Large intestine (tissue), 12 donors: ENCODE measurements at places on chromosomes 7 and 10. TPM values are rescaled to one million over a fixed set of nuclear protein-coding genes. Genes with fewer than 3 reads are reported as not detected.
A peak's percentile ranks its signal among the peaks of the same experiment; 100 is the strongest.

The NODAL gene
- 0.33 TPM for polyA plus RNA-seq

The AGAP3 gene
- 58.0 TPM for polyA plus RNA-seq

The DGKI gene
- polyA plus RNA-seq: 1.4 TPM

The WNT8B gene
- 0.09 TPM for polyA plus RNA-seq

The OR6B1 gene
- polyA plus RNA-seq: not detected

The SLC16A9 gene
- polyA plus RNA-seq: 2.6 TPM

The EVX1 gene
- not detected for polyA plus RNA-seq

The MET gene
- 10.6 TPM for polyA plus RNA-seq

GRCh38 chr7:859359-860030 is 16.9 kb upstream of the GET4 start:
- peak; percentile 49 for DNase-seq

DNA sequence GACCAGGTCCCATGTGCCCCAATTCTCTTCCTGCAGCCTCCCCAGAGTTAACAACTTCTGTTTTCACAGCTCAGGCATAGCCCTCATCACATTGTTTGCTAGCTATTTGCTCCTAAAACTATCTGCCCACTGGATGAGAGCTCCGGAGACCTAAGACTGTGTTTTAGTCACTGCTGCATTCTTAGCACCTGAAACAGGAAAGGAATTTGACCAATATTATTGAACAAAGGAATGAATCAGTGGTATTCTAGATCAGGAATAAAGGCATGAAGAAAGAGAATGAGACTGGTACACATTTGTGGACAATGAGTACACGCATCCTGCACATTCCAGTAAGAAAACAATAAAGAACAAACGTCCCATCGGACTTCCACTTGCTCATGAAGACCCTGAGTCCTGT is 54.8 kb downstream of the PPP1R17 start:
- DNase-seq: no peak

DNA sequence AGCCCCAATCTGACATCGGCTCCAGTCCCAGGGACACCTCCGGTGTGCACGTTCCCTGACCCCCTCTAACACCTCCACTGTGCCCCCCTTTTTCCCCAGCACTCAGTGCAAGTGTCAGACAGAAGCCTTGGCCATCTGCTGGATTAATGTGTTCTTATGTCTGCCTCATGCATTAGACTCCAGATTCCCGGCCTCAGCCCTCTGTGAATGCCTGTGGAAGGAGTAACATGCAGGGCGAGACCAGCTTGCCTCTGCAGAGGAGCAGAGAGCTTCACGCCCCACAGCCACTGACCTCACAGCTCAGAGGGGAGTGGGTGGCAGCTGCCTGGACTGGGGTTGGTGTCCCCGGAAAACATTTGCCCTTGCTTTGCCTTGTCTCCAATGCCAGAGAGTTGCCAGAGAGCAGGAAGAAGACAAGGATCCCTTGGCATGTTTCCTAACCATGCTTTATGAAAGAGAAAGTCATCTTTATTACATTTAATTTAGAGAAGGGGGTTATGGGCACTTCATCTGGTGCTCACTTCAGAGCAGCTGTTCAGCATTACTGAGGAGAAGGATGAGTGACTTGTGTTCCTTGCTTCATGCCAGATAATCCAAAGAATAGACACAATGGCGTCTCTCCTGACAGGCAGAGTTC is 91.6 kb upstream of the CXCL12 start:
- no peak for DNase-seq

DNA sequence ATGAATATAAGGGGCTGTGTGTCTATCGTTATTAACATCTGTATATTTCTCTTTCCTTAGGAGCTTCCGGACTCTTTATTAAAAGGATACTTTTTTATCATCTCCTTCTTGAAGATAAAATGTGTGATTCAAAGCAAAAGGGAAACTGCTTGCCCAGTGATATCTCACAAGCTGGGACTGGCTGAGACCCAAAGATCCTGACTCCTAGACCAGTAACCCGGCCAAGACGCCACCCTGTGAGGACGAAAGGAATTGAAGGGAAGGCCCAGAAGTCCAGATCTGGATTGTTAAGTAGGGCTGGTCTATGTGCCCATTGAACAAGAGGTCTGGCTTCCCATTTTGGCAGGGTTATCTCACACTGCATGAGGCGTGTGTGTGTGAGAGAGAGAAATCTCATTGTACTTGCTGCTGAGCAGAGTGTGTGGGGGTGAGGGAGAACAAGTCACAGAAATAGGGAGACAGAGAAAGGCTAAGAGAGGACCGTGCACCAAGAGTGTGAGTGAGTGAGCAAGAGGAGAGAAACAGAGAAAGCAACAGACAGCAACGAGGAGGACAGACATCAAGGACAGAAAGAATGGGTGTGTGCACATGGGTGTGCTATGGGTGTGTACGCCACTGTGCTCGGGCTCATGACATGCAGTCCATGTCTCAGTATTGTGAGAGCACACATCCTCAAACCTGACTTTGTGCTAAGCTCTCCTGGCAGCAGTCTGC is 75.4 kb downstream of the PLXNA4 start:
- no peak for DNase-seq

DNA sequence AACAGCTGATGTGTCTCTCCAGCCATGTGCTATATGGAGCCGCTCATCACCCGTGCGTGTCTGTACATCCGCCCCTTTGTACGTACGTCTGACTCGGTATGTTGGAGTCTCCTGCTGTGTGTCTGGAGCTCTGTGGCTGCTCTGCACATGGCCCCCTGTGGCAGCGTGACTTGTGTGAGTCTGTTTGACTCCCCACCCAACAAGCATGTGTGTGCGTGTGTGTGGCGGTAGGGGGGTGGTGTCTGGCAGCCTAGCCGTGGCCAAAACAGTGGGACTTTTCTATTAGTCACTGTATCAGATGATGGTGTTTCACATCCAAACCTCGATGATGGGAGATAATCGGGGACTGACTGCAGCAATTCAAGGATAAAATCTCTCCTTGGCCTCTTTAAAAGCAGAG is 94.1 kb downstream of the COL13A1 start:
- DNase-seq: no peak

GRCh38 chr7:122692769-122693309 is 6.1 kb downstream of the RNF133 start:
- DNase-seq: peak; percentile 20

DNA sequence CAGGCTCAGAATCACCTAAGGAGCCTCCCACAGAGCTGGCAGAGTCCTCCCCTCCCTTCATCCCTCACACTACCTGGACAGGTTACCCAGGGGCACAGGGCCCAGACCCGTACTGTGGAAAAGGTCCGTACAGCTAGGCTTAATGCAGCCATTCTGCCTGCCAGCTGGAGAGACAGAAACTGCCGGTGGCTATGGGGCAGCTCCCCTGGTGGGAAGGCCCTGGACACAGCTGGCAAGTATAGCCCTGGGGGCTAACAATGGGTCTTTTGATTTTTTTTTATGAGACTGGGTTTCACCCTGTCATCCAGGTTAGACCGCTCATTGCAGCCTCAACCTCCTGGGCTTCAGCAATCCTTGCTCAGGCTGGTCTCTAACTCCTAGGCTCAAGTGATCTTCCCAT is 68.3 kb downstream of the GNA12 start:
- DNase-seq: no peak

DNA sequence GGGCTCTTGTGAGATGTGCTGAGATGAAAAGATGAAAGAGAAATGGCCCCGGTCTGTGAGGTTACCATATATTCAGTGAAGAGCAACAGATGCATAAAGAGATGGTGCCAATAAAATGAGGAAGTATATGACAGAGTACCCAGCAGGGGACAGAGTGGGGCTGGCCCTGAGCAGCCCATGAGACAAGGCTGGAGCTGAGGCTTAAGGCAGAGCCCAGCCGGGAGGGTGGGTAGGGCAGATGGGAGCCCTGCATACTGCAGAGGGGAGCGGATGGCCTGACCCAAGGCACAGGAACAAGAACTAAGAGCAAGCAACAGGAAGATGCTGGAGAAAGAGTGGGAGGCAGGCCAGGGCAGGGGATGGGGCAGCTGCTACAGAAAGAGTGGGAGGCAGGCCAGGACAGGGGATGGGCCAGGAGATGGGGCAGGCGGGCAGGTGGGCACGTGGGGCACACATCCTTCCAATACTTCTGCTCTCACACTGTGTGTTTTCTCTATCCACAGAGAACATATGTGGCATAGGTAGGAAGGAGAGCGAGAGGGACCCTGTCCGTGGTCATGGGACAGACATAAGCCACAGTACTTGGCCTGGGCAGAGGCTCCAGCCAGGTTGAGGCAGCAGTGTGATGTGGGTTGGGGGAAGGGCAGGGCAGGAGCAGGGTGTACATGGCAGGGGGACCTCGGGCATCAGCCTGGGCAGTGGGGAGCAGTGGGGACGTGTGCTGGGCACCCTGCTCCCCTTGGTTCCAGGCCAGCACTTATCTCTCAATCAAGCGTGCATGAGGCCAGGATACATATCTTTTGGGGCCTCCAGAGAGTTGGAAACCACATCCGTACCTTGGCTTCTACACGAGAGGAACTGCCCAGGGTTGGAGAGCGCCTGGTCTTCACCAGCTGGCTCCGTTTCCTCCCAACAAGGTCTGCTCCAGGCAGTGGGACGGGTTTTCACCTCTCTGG is 91.6 kb upstream of the IKZF1 start:
- no peak for DNase-seq

DNA sequence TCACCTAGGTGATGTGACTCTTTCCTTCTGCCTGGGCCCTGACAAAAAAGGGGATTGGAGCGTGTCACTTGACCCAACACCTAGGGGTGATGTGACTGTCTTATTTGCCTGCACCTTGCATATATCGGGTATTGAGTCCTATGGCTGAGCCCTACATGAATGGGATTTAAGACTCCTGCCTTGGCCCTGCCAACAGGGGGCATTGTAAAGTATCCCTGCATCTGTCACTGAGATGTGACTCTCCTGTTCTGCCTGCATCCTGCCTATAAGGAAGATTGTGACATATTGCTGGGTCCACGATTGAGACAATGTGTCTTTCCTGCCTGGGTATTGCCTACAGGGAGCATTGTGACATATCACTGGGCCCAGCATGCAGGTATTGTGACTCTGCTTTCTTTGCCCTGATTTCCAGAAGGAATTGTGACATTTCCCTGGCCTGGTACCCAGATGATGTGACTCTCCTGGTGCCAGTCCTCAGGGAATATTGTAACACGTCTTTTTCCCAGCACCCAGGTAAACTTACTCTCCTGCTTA is 14.2 kb upstream of the ZNF107 start:
- no peak for DNase-seq

DNA sequence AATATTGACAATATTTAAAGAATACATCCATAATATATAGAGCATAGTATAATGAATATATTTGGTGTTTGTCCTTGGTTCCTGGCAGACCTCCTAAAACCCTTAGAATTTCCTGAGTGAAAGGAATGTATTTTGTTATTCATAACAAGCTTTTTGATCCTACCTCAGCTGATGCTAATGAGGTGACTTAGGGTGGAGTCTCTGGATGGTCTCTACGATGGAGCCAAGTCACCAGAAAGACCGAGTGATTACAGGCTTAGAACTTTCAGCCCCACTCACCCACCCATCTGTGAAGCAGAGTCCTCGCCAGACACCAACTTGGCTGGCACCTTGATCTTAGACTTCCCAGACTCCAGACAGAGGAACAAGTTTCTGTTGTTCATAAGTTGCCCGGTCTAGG is 35.9 kb downstream of the UPF2 start:
- no peak for DNase-seq

- no peak for DNase-seq
Observed at GRCh38 chr7:43656997-43657396, 72.3 kb downstream of the COA1 start.

DNA sequence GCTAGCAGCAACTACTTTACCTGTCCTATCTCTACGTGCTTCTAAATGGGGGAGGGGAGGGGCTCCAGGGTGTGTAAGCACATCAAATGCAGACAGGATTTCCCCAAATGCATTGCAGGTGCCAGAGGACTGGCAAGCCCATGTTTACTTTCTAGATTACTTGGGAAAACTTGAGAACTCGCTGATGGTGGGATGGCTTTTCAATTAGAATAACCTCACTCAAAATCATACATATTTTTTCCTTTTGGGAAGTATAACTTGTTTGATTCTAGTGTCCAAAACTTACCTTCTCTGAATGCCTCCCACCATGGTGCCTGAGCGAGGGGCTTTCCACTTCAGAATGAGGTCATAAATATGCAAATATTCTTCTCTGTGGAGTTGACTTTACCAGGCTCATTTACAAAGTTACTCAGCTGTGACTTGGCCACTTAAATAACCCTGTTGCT is 191.3 kb upstream of the RHOBTB1 start:
- DNase-seq: no peak

- peak; percentile 86 for DNase-seq
Observed at GRCh38 chr7:64665980-64666662, at the start of gene ZNF107. TSS of gene ZNF107 (plus strand) at chr7:64666133. CDS start at chr7:64666283, 150 bp downstream.

GRCh38 chr7:147235645-147236382 is 1119.2 kb downstream of the CNTNAP2 start:
- no peak for DNase-seq

DNA sequence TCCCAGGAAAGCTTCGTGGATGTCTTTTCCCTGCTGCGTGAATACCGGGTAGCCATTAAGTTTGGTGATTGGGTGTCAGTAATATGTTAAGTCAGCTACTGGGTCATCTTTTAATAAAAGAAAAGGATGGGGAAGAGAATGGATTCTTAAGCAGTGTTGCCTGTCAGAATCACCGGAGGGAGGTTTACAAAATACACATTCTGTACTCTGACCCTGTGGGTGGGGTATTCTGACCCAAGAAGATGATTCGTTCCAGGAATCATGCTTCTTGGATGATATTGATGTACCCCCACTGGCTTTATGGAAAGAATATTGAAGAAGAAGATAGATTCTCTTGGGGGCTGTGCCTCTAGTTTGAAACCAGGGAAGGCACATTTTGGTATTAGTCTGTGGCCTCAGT is 18.3 kb downstream of the SGPL1 start:
- no peak for DNase-seq

- no peak for DNase-seq
Observed at GRCh38 chr7:55903985-55904759, 16.9 kb downstream of the ZNF713 start.

- no peak for DNase-seq
Observed at GRCh38 chr7:114936471-114936870, 14.6 kb downstream of the MDFIC start.

GRCh38 chr10:112775892-112776674 is 174.0 kb upstream of the TCF7L2 start:
- peak; percentile 64 for DNase-seq

DNA sequence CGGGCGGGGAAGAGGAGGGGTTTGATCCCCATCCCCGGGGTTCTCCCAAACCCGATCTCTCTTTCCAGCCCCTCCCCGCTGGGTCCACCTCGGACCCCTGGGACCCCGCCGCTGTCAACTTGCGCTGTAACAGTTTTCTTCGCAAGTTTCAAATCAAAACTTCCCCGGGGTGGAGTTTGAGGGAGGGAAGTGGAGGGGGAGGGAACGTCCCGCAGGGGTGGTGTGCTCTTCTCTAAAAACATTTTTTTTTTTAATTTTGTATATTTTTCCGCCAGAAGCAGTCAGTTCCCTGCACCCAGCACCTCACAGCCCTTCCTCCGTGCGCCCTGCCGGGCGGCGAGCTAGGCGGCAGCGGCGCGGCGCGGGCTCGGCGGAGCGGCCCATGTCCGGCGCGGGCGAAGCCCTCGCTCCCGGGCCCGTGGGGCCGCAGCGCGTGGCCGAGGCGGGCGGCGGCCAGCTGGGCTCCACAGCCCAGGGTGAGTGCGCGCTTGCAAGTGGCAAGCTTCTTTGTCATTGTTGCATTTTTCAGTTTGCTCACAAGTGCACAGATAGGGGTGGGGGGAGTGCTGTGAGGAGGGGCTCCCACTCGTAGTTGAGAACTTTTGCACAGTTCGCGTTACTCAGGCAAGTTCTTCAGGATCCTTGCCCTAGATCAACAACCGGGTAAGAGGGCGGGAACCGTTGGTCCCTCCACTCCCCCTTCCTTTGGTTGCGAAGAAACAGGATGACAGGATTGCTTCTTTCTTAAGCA is 933 bp downstream of the MDFIC start:
- DNase-seq: peak; percentile 70
